ENCODE measurements at places on chromosomes 12 and 14.

DNA sequence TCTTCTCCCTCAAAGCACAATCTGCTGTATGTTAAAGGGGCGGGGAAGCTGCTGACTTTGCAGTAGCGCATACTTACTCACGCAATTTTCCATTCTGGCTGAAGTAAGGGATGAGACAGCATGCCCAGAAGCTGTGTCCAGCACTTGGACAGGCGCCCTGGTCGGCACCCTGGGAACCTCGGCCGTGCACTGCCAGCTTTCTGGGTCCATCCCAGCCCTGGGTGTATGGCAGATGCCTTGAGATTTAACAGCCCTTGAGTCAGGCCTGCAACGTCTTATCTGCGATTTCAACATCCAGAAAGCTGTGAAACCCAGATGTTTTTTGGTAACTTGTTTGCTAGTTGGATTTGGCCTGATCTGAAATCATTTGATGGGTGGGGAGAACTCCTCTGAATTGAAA, 16.1 kb downstream of the EML1 start:
- DNase-seq: no peak

DNA sequence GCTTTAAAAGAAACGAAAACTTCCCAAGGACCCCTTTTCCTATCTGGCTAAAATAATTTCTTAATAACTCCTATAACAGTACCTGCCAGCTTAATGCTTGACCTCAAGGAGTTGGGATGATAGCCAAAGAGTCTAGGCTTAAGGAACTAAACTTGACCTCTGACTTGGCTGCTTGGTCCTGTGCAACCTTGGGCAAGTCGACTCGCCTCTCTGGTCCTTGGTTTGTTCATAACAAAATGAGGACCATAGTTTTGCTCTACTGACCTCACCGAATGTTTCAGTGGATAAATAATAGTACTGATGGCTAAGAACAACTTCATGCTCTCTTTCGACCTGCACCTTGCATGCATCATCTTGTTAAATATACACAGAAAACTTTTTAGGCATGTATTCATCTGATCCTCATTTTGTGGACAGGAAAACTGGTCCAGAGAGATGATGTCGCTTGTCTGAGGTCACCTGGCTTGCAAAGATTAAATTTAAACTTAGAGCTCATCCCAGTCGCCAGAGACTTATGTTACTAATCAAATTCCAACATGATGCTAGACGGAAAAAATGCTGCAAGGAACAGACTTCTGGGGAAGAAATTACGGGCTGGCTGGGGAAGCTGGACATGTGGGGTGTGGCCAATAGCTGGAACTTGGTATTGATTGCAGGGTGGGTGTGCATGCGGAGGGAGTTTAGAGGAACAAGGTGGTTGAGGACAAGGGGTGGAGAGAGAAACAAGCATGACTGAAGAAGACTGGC, 38.0 kb upstream of the WSCD2 start:
- DNase-seq: no peak

DNA sequence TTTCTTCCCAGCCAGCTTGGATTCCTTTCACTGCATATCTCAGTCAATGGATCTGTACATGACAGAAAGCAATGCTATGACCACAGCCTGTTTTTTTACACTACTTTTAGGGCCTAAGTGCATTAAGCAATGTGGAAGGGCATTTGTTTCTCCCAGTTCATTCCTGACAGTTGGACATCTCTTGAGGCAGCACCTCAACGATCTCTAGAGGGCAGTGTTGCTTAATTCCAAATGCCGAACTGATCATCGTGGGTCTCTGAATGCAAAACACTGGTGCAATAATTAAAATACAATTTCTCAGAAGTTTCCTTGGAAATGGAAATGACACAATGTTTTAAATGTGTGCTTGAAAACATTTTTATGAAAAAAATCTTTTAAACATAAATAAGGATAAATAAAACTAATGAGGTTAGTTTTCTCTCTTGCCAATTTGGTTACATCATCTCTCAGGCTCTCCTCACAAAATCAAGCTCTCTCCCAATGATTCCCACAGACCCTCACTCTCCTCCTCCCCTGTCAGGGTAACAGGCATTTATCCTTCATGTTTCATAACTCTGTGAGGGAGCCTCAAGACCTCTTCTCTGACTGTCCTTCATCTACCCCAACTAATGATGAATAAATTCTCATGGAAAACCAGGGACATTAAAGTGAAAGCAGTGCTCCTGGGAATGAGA, 192.4 kb upstream of the SLC16A7 start:
- DNase-seq: no peak

- no peak for DNase-seq
Observed at GRCh38 chr14:52267501-52268278, at the start of gene PTGDR. PTGDR (plus strand) TSS chr14:52267698; CDS start chr14:52267815, 117 bp downstream.

GRCh38 chr12:6450091-6450868, 1.6 kb upstream of the TAPBPL start:
- DNase-seq: no peak

- no peak for DNase-seq
Observed at GRCh38 chr14:66025779-66026178, 460.4 kb upstream of the CCDC196 start.

DNA sequence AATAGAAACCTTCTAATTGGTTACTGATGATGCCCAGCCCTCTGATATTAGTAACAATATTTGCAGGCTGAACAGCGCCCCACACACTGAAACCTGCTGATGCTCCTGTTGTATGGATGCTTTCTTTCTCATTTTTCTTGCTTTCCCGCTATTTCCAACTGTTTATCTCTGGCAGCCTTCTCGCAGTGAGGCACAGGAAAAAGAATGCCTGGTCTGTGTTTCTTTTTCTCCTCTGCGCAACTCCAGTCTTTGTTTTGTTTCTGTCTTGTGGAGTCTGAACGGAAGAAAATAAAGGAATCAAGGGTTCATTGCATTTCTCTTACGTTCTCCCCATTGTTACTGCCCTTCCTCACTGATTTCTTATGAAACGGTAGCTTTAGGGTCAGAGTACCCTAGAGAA, 451.2 kb downstream of the EGLN3 start:
- DNase-seq: no peak

GRCh38 chr12:26135010-26135420, 10.2 kb upstream of the BHLHE41 start:
- no peak for DNase-seq

GRCh38 chr12:21257172-21257571, 77.5 kb downstream of the SLCO1A2 start:
- DNase-seq: no peak

GRCh38 chr14:24735984-24736630, 102.1 kb upstream of the GZMB start:
- DNase-seq: no peak

DNA sequence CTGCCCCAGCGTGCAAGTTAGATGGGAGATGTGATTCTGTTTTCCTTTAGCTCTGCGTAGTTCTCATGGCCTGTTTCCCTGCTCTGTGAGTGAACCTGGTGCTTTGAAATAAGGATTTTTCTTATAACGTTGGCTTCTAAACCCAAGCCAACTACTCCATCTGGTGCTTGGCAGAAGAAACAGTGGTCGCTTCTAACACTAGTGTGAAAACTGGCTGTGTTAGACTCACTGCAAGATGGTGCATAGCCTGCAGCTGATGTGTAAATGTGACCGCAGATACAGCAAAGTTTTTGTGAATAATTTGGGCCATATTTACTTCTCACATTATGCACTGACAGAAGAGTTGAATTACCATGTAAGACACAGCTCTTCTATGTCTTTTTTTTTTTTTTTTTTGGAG, 12.2 kb downstream of the GTF2H3 start:
- DNase-seq: no peak

DNA sequence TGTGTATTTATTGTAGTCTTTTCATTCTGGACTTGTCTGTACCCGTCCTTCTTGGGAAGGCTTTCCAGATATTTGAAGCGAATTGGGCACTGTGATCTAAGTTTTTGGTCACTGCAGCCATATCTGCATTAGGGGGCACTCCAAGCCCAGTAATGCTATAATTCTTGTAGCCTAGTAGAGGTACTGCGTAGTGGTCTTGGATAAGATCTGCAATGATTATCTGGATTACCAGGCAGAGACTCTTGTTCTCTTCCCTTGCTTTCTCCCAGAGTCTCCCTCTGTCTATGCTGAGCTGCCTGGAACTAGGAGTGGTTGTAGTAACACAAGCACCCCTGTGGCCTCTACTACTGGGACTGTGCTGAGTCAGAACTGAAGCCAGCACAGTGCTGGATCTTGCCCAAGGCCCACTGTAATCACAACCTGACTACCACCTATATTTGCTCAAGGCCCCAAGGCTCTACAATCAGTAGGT, 30.0 kb downstream of the SLC38A2 start:
- no peak for DNase-seq

GRCh38 chr14:91396959-91397815, 20.4 kb downstream of the CCDC88C start:
- DNase-seq: peak; percentile 39

DNA sequence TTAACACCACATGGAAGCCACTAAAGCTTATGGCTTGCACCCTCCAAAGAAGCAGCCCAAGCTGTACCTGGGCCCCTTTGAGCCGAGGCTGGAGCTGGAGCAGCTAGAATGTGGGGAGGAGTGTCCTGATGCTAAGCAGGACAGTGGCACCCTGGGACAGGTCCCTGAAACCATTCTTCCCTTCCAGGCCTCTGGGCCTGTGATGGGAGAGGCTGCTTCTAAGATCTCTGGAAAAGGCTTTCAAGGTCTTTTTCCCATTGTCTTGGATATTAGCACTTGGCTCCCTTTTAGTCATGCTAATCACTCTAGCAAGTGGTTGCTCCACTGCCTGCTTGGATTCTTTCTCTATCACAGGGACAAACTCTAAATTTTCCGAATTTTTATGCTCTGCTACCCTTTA, 40.9 kb downstream of the OSBPL8 start:
- no peak for DNase-seq

DNA sequence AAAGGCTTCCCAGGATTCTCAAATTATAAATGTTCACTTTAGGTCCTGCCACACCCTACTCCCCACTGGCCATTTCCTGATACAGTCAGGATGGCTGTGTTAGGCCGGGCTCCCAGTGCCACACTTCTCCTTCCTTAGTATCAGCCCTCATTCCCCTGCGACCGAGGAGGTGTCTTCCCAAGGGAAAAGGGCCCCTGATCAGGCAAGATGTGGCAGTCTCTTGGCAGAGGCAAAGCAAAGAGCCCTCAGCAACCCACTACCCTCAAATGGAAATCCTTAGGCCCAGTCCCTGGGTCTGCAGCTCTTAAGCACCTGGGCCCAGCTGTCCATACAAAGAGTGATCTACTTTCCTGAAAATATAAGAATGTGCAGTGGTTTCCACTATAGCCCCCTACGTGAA, 96.5 kb upstream of the VASH1 start:
- no peak for DNase-seq

DNA sequence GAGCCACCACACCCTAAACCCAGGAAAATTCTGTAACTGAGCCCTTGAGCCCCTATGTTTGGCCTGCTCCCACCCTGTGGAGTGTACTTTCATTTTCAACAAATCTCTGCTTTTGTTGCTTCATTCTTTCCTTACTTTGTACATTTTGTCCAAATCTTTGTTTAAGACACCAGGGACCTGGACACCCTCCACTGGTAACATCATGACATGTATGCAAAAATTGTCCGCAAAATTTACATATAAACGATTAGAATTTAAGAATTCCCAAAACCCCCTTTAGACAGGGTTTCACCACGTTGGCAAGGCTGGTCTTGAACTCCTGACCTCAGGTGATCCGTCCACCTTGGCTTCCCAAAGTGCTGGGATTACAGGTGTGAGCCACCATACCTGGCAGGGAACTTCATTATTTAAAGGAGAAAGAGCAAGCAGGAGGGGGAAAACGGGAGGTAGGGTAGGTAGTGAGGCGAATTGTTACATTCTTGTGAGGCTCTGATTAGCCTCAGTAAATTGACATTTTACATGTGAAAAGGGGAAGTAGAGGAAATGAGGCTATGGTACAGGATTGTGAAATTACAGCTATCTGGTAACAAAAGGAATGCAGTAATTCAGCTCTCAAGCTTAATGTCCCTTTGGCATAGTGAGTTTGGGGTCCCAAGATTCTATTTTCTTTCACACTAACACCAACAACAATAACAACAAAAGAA, 27.6 kb downstream of the TUBA1A start:
- no peak for DNase-seq

GRCh38 chr12:27823038-27823437, 43.0 kb upstream of the MANSC4 start:
- no peak for DNase-seq

DNA sequence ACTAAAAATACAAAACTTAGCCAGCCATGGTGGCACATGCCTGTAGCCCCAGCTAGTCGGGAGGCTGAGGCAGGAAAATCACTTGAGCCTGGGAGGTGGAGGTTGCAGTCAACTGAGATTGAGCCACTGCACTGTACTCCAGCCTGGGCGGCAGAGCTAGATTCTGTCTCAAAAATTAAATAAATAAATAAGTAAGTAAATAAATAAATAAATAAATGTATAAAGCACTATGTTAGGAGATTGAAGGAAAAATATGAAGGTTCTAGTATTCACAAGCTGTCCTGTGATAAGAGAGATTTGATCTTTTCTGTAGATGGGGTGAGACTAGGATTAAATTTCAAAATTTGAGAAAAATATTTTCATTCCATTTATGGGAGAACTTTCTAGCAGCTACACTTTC, 5.7 kb downstream of the DNAJC22 start:
- DNase-seq: no peak

- no peak for DNase-seq
Observed at GRCh38 chr14:63295231-63295685, 23.5 kb downstream of the GPHB5 start.

GRCh38 chr14:102203382-102203781, 63.7 kb downstream of the WDR20 start:
- DNase-seq: no peak

DNA sequence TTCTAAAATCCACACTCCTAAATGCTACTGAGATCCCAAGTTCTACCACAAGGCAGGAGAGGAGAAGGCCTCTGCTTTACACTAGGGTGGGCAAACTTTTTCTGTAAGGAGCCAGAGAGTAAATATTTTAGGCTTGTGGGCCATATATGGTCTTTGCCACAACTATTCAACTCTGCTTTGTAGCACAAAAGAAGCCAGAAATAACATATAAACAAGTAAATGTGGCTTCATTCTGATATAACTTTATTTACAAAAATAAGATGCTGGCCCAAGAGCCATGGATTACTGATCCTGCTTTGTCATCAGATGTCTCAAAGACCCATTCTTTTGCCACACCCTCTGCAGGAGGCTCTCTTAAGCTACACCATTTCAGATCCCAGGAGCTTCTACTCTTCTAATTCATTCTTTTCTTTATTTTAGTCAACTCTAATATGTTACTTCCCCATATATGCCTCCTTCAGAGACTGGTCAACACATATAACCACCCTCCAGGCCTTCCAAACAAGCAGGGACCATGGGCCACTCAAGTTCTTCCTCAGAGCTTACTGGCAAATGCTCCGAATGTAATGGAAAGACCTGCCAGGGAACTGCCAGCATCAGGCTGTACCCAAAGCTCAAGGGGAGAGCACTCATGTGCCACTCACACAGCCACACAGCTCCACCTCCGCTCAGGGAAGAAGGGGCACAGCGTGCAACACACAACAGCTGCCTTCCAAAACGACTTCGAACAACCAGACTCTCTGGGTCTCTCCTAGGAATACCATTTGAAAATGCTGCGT, 15.6 kb downstream of the APPL2 start:
- DNase-seq: no peak

GRCh38 chr14:22998329-22999012, 11.5 kb downstream of the C14orf93 start:
- DNase-seq: no peak

- DNase-seq: no peak
Observed at GRCh38 chr12:111283966-111284365, 84.9 kb downstream of the PHETA1 start.

- DNase-seq: no peak
Observed at GRCh38 chr12:66903782-66904396, 225.0 kb upstream of the GRIP1 start.

- no peak for DNase-seq
Observed at GRCh38 chr12:8834230-8834629, 11.8 kb downstream of the A2ML1 start.
